CD4-positive, alpha-beta T cell (primary cell): ENCODE measurements at places on chromosomes 2 and 18. TPM values are rescaled to one million over a fixed set of nuclear protein-coding genes. Genes with fewer than 3 reads are reported as not detected.

- DNase-seq: no peak
Measured at GRCh38 chr2:45605116-45605515, 6.0 kb downstream of the SRBD1 start.

- no peak for DNase-seq
Measured at GRCh38 chr2:26516781-26517180, 38.9 kb upstream of the OTOF start.

DNA sequence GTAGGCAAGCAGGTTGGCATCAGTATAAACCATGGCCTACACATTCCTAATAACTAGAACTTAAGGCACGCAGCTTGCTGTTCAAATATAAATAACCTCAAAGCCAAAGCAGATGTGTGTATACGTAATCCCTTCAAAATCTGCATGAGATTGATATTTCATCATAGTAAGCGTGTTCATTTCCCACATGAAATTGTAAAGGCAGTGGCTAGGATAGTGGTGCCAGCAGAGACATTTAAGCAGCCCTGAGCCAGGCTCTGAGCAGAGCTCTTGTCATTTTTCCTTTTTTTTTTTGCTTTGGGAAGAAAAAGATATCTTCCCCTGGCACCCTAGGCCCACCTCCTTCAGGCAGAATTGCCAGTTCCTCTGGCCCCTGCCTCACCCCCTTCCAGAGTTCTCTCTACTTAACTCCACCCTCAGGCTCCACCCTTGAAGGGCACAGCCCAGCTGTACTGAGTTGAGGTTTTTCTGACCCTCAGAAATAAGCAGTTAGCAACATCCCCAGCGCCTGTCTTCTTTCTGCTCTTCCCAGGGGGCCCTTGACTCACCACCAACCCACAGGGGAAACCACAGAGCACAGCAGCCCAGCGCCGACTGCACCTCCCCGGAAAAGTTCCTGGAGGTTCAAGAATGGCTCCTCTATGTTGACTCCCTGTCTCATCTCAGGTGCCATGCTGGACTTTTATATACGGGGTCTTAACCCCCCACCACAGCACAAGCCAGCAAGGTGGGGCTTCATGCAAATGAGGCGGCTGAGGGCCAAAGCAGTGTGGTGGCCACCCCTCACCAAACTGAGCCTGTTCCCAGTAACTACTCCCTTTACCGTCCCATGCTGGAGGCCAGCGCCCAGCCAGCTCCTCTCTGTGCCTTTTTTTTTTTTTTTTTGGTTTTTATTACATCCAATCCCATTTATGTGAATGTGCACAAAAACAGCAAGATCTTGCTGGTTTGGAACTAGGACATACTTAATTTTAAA is 84.7 kb downstream of the EHD3 start:
- no peak for DNase-seq

- DNase-seq: no peak
Measured at GRCh38 chr2:68391099-68391498, 26.0 kb downstream of the PLEK start.

DNA sequence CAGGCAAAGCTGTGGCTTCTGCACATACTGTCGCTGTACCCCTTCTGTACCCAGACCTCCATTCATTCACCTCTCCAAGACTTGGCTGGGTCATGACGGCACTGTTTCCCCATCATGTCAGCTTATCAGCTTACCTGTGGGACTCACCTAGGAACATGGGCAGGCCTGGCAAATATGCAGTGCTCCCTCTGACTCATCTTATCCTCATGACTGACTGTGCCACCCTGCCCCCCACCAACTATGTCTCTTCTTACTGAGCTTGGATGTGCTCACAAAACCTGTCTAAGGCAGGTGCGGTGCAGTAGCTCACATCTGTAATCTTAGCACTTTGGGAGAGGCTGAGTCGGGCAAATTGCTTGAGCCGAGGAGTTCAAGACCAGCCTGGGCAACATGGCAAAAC is 152.4 kb downstream of the MGAT5 start:
- DNase-seq: no peak

DNA sequence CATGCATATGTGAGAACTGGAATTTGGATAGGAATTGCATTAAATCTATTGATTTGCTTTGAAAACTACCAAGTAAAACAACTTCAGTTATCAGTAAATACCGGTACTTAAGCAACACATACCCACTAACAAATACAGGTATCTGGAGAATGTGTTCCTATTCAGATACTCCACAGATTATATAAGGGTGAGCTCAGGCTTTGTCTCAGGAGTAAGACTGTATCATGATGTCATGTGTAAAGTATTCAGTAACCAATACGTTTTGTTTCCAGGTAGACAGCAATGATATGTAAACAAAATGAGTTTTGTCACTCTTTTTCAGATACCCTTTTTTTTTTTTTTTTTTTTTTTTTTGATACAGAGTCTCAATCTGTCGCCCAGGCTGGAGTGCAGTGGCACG is 74.8 kb downstream of the DSC3 start:
- no peak for DNase-seq

GRCh38 chr2:68544811-68545210 is 77.4 kb downstream of the APLF start:
- no peak for DNase-seq

- no peak for DNase-seq
Measured at GRCh38 chr2:160616149-160616548, 122.5 kb upstream of the RBMS1 start.

- no peak for DNase-seq
Measured at GRCh38 chr2:45636008-45636407, 15.5 kb upstream of the PRKCE start.

GRCh38 chr2:116148361-116148760 is 1666.1 kb upstream of the DDX18 start:
- no peak for DNase-seq

DNA sequence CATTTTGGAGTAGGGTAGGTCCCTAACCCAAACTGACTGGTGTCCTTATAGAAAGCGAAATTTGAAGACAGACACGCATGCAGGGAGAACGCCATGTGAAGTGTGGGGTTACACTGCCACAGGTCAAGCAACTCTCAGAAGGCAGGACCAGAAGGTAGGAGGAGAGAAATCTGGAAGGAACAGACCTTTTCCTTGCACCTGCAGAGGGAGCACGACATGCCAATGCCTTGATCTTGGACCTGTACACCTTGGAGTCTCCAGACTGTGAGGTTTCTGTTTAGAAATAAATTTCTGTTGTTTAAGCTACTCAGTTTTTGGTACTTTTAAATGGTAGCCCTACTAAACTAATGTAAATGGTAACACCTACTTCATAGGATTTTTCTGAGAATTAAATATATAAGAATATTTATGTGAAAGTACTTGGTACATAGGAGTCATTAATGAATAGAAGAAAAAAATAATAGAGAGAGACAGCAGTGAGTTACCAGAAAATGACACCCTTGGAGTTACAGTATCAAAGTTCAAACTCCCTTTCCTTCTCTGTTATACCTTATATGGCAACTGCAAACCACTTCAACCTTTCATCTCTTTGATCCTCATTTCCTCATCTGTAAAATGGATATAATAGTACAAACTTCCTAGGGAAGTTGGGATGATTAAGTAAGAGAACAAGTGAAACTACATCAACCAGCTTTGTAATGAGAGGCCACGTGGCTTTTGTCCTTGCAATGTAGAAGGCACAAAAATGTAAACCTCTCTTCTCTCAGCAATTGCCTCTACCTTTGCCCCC is 184.9 kb upstream of the PARD3B start:
- DNase-seq: no peak

- DNase-seq: peak; percentile 49
Measured at GRCh38 chr2:230643576-230644291, 68.9 kb upstream of the CAB39 start.

DNA sequence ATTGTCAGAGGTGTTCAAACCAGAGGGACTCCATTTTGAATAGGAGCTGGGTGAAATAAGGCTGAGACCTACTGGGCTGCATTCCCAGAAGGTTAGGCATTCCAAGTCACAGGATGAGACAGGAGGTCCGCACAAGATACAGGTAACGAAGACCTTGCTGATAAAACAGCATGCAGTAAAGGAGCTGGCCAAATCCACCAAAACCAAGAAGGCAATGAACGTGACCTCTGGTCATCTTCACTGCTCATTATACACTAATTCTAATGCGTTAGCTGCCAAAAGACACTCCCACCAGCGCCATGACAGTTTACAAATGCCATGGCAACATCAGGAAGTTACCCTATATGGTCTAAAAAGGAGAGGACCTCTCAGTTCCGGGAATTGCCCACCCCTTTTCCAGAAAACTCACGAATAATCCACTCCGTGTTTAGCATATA is 10.6 kb downstream of the SH3YL1 start:
- DNase-seq: no peak

- no peak for DNase-seq
Measured at GRCh38 chr18:22346953-22347605, 70.6 kb downstream of the CTAGE1 start.

DNA sequence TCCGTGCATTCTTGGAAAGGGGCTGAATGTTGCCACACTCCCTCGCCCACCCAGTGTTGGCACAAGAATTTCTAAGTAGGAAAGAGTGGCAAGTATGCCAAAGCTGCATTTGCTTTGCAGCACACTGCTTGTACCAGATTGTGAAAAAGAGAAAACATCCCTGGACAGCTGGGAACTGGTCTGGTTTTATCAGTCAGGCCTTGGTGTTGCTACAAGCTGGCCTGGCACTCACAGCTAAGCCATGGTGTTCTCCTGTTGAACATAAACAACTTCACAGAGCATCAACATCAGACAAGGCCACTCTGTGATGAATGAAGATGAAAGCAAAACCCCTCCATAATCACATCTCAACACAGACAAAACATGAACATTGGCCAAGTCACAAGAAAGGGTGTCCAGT is 4.2 kb upstream of the TRABD2A start:
- DNase-seq: no peak

DNA sequence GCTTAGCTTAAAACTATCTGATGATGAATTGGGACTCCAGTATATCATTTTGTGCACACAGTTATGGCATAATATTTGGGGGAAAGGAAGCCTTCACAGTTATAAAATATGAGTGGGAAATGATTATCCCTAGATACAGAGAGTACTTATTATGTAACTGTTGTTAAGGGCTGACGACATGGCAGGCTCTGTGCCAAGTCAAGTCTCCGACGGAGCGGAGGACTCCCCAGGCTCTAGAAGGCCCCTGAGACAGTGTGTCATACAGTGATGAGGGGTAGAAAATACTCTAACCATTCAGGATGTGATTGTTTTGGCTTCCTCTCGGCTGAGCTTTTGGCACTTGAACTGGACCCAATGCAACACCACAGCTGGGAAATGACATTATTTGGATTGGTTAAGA is 211.8 kb downstream of the SLC8A1 start:
- DNase-seq: no peak

The LINC00305 gene
- not detected for total RNA-seq

The C18orf54 gene
- total RNA-seq: 0.44 TPM

The TTR gene
- total RNA-seq: not detected

The MYO5B gene
- total RNA-seq: not detected

The COBLL1 gene
- total RNA-seq: 0.53 TPM

The UGT1A10 gene
- not detected for total RNA-seq

The HOXD13 gene
- not detected for total RNA-seq

The CHRNA1 gene
- 0.19 TPM for total RNA-seq

The EML6 gene
- total RNA-seq: 0.22 TPM
